Renal pelvis (tissue), 12 donors: ENCODE measurements at places on chromosomes 12 and 14. TPM values are rescaled to one million over a fixed set of nuclear protein-coding genes. Genes with fewer than 3 reads are reported as not detected.

GARIN6 gene
- not detected for polyA plus RNA-seq

GRCh38 chr14:102318781-102319276, 717 bp upstream of the ZNF839 start:
- DNase-seq, result no peak

GRCh38 chr14:85316701-85317410, 213.1 kb upstream of the FLRT2 start:
- no peak for DNase-seq

- DNase-seq, result no peak
Measured at GRCh38 chr12:97764700-97765099, 302.1 kb downstream of the RMST start.

- no peak for DNase-seq
Measured at GRCh38 chr14:60738843-60739508, 4.4 kb downstream of the MNAT1 start.

GRCh38 chr12:122858591-122859302, 23.5 kb downstream of the HIP1R start:
- no peak for DNase-seq

GLIPR1 gene
- 10.2 TPM for polyA plus RNA-seq

SIX1 gene
- polyA plus RNA-seq, result 9.9 TPM

GRCh38 chr12:103912069-103912468, 18.1 kb upstream of the HSP90B1 start:
- no peak for DNase-seq

DNA sequence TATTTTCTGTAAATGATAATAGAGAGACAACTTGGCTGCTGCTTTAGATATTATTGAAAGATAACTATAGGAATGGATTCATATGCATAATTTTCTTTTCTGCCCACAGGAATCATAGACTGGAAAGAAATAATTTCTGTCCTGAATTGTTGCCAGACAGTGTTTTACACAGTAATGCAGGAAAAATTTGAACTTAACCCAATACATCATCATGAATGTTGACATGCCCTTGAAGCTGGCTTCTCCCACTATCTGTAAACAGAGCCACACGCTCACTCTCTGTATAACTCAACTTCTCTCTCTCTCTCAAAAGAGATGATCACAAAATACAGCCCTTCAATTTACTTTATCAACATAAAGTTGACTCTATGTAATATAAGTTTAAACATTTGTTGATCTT, 56.6 kb downstream of the PAX9 start:
- DNase-seq, result no peak

GRCh38 chr14:74980731-74981461, 21.8 kb upstream of the EIF2B2 start:
- no peak for DNase-seq

DNA sequence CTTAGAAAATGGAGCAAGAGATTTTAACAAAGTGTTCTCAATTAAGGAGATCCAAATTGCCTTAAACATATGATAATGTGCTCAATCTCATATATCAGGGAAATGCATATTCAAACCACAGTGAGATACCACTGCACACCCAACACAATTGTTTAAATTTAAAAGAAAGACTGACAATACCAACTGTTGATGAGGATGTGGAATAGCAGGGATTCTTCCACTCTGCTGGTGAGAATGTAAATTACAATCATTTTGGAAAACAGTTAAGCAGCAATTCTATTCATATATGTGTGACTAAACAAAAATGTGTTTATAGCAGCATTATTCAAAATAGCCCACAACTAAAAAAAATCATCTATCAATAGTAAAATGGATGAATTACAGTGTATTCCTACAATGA, 144.2 kb downstream of the KICS2 start:
- DNase-seq, result no peak

- no peak for DNase-seq
Measured at GRCh38 chr14:54649056-54649455, 82.1 kb downstream of the SAMD4A start.
